NCI-H2029 (cell line): ENCODE measurements at places on chromosomes 7 and 10.

- DNase-seq: no peak
These were observed 2.4 kb downstream of the HHEX start for GRCh38 chr10:92692080-92692671.

- DNase-seq: no peak
These were observed 224.6 kb upstream of the NRP1 start for GRCh38 chr10:33559105-33559504.

DNA sequence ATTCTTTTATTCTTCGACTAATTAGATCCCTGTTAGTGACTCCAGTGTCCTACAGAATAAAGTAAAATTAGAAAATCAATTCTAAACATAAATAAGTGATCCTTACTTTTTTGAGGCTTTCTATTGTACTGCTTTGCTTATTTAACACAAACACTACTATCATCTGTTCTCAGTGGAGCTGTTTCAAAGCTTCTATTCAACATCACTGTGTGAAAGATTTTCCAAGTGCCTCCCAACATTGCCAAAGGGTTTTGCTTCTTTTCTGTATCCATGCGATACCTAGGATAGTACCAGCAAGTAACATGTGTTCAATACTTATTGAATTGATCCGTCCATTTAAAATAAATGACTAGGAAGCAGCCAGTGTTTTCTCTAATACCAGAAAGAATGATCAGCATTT is 125.7 kb downstream of the ARHGAP21 start:
- DNase-seq: no peak

- DNase-seq: no peak
These were observed 2.9 kb downstream of the EIF3B start for GRCh38 chr7:2357571-2357970.

GRCh38 chr10:119495545-119495944 is 47.0 kb downstream of the RGS10 start:
- no peak for DNase-seq

- DNase-seq: no peak
These were observed 111.3 kb downstream of the RGS10 start for GRCh38 chr10:119431034-119431772.

- no peak for DNase-seq
These were observed 44.2 kb upstream of the DPYSL4 start for GRCh38 chr10:132142396-132143161.

- DNase-seq: no peak
These were observed 809.5 kb downstream of the GRID1 start for GRCh38 chr10:85557077-85557476.

GRCh38 chr7:21269021-21269420 is 158.9 kb upstream of the SP4 start:
- no peak for DNase-seq

DNA sequence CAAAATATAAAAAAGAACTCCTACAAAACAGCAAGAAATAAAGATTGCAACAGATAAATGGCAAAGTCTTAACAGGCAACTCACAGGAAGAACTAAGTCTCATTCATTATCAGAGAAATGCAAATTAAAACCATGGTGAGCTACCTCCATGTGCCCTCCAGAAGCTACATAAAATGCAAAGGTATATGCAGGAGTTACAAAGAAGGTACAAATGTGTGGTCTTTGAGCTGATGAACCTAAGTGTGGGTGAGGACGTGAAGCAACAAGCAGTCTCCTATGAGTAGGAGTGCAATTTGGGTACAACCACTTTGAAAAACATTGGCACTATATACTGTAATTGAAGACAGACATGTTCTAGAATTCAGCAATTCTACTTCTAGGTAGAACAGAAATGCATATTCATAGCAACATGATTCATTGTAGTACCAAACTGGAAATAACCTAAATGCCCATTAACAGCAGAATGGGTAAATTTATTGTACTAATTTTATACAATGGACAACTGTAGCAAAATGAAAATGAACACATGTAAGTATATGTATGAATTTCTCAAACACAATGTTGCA is 61.6 kb upstream of the KCNMA1 start:
- no peak for DNase-seq

- no peak for DNase-seq
These were observed 9.3 kb upstream of the CAV1 start for GRCh38 chr7:116515584-116515983.

GRCh38 chr7:106485031-106485551 is 175.9 kb downstream of the CCDC71L start:
- no peak for DNase-seq

DNA sequence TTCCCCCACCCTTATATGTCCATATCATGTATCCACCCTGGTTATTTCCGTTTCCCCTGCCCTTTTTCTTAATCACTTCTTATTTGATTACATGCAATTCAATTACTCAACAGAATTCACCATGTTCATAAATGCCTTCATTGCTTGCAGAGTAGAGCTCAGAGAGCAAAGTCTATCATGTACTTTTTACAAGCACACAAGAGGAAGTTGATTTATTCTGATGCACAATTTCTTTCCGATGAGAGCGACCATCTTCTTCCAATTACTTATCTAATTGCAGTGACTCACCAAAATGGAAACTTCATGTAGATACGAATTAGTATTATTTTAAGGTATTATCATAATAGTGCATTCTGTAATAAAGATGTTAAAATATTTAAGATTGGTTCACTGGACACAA is 430.5 kb upstream of the KLF6 start:
- DNase-seq: no peak

DNA sequence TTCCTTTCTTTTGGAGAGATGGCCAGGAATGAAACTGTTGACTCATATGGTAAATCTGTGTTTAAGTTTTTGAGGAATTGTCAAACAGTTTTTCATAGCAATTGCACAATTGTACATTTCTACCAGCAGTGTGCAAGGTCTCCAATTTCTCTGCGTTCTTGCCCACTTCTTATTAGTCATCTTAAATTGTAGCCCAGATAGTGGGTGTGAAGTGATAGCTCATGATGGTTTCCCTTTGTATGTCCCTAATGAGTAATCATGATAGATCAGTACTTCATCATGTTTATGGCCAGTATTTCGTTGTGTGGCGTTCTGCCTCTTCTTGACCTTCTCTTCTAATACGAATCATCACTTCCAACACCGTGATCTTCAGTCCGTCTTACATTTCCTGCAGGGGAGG is 136.3 kb downstream of the DOCK1 start:
- no peak for DNase-seq

DNA sequence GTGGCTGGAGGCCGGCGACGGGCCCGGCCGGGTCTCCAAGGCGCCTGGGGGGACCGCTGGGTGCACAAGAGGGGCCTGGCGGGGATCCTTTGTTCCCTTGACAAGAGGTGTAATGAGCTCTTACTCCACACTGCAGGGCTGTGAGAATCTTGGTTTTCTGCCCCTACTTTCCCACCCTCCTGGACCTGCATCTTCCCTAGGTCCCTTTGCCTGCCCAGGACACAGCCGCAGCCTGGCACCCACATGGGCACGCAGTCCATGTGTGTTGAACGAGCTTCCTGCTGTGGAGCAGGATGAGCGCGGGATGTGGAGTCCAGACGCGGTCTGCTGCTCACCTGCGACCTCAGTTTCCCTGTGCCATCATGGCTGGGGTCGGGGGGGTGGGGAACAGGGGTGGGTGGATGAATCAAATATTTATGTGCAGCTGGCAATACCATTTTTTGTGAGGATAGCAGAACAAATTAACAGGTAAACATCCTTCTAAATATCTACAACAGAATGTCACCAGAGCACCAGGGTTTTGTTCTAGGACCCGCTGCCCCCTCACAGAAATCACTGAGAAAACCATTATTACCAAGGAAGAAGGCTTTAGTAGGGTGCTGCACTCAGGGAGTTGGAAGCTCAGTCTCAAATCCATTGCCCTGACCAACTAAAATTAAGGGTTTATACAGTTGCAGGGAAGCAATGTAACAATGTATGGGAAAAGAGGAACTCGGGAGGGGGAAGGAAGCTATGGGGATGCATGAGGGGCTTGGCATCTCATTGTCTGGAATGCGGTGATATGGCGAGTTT is 474 bp upstream of the NSMCE4A start:
- no peak for DNase-seq

DNA sequence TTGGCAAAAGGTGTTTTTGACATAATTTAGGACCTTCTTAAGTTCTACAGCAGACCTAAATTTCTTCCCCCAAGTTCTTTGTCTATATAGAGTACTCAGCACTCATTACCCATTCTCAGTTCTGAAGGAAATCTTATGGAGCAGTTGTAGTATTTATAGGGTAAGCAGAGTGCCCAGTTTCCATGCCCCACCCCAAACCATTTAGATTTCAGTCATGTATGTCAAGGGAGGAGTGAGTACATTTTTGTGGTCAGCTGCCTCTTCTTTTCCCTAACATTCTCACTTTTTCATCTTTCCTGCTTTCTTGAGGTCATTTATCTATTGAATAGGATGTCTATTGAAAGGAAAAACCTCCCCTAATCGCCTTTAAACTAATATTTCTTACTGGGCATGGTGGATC is 83.3 kb downstream of the KAT6B start:
- no peak for DNase-seq

GRCh38 chr10:35523670-35524225 is 81.4 kb upstream of the GJD4 start:
- no peak for DNase-seq

- DNase-seq: peak; percentile 25
These were observed 47.7 kb upstream of the TRIM8 start for GRCh38 chr10:102596506-102596971.

DNA sequence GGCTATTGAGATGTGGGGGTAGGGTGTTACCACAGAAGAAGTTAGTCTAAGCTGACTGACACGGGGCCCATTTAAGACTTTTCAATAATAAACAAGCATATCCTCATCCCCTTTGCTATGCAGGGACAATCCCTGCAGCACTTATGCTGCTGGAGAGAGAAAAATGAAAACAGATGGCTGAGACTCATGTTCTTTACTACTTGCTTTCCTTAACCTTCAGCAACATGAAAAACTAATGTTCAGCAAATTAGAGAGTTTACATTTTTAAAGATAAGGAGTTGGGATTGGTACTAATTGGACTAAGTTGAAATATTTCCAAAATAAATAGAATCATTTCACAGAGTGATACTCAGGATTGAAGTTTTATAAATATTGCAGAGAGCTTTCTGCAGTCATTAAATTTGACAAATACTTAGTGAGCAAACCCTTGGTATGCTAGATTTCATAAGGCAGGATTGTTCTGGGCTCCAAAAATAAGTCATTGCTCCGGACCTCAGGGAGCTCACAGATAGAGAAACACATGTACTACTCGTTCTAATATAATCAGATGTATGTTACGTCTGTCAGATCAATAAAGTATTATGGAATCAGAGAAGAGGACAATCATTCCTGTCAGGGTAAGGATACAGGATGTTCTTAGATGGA is 147.1 kb upstream of the LRRN3 start:
- DNase-seq: no peak

DNA sequence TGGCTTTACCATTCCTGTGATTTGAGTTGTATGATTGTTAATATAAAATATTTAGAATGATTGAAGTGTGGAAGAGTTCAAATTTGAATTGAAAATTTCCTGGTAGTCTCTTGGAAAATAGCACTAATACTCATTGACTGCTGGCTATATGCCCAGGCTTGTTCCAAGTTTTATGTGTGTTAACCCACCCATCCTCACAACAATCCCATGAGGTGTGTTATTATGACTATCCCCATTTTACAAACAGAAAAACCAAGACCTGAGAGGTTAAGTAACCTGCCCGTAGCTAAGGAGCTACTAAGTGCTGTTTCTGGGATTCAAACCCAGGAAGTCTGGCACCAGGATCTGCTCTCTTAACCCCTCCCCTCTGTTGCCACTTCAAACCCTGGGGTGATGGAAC is 213.9 kb downstream of the CREB5 start:
- DNase-seq: no peak

- no peak for DNase-seq
These were observed 111.4 kb downstream of the BAMBI start for GRCh38 chr10:28788762-28789161.

- DNase-seq: no peak
These were observed 112.8 kb downstream of the KLF6 start for GRCh38 chr10:3672220-3672619.

- DNase-seq: no peak
These were observed 64.9 kb upstream of the PALS2 start for GRCh38 chr7:24508316-24508715.

DNA sequence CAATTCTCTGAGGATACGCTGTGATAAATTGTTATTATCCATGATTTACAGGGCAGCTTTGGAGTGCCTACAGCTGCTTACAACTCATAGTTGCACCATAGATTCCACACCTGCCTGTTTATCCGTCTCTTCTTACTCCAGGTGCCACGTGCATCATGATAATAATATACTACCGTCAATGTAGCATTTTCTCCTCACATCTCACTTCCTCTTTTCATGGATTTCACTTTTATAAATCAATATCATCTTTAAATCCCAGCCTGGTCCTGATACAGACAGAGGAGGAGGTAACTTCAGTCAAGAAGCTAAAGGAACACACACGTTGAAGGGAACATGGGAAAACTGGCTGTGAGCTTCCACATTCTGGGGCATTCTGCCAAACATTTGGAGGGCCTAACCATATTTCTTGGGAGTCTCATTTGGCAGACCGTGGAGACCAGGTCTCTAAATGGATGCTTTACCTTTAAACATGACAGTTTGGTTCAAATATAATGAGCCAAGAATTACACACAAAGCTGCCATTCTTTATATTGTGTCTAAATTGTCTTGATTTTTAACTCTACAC is 2.4 kb downstream of the CH25H start:
- no peak for DNase-seq

DNA sequence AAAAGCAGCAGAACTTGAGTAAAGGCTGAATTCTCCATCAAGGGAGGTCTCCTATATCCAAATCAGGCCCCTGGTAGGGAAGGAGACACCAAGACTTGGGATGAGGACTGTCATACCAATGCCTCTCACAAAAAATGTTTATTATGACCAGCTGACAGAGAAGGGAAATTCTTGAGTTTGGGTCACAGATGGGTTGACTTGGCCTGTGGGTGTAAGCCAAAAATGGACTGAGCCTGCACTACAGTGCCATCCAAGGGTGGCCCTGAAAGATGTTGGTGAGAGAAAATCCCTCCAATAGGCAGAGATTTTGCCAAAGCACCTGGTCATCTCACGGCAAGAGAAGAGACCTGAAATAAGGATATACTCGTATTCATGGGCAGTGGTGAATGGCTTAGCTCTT is 27.0 kb upstream of the PPIF start:
- no peak for DNase-seq

- DNase-seq: no peak
These were observed 182 bp downstream of the CCDC136 start for GRCh38 chr7:128791972-128792327.

GRCh38 chr10:80709866-80710265 is 172.2 kb downstream of the SH2D4B start:
- no peak for DNase-seq
